ENCODE measurements at places on chromosomes 4 and X.
A peak's percentile ranks its signal among the peaks of the same experiment; 100 is the strongest.

DNA sequence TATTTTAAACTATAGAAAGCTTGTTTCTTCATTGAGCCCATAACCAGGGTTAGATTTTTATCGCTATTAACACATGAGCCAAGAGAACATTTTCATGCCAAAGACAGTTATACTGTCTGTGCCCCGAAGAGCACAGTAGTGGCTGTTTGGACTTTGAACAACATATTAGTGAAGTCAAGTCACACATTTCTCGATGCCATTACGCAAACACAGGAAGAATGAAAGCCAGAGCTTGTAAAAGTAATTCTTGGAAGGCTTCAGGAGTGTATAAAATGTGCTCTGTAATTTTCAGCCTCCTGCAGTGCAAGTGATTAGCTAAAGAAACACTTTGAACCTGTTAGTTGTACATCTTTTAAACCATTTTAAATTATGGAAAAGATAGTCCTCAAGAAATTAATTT is 590.7 kb upstream of the PITX2 start:
- no peaks in the 10 kb centered on the region for H3K4me1 ChIP-seq
- DNase-seq, result no peak
- no peak overlapping the region for H3K4me3 ChIP-seq
- no peaks in the 10 kb centered on the region for H3K27me3 ChIP-seq
- no peak overlapping the region for H3K27ac ChIP-seq
- H3K36me3 ChIP-seq, result no peaks in the 10 kb centered on the region

GRCh38 chr4:128338634-128339355 is 51.2 kb upstream of the PGRMC2 start:
- H3K27me3 ChIP-seq, result no peaks in the 10 kb centered on the region
- no peak for DNase-seq
- no peak overlapping the region for H3K27ac ChIP-seq
- H3K36me3 ChIP-seq, result no peaks in the 10 kb centered on the region
- H3K4me3 ChIP-seq, result no peak overlapping the region

DNA sequence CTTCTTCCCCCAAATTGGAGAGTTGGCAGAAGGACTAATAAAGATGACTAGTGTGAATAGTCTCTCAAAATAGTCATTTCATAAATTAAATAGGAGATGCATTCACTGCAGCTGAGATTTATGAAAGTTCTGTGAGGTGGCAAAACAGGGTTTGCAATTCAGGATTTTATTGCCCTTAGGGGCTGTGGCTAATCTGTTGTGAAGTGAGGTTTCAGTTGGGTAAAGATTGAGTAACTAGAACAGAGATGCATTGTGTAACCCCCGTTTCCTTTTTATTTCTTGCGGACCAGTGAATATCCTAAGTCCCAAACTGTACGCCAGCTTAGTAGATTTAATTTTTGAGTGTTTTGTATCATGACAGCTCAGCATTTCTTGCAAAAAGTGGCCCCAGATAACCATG is 16.2 kb upstream of the SCRG1 start:
- no peaks in the 10 kb centered on the region for H3K27me3 ChIP-seq
- H3K4me3 ChIP-seq, result no peak overlapping the region

GRCh38 chr4:77819404-77819842 is 255 bp upstream of the CNOT6L start:
- H3K27me3 ChIP-seq, result no peaks in the 10 kb centered on the region
- peak overlapping the region; percentile 80 for H3K4me3 ChIP-seq
- peak overlapping the region; percentile 99 for H3K27ac ChIP-seq
- peaks cover 37% of the 10 kb centered on the region for H3K4me1 ChIP-seq
- DNase-seq, result no peak

DNA sequence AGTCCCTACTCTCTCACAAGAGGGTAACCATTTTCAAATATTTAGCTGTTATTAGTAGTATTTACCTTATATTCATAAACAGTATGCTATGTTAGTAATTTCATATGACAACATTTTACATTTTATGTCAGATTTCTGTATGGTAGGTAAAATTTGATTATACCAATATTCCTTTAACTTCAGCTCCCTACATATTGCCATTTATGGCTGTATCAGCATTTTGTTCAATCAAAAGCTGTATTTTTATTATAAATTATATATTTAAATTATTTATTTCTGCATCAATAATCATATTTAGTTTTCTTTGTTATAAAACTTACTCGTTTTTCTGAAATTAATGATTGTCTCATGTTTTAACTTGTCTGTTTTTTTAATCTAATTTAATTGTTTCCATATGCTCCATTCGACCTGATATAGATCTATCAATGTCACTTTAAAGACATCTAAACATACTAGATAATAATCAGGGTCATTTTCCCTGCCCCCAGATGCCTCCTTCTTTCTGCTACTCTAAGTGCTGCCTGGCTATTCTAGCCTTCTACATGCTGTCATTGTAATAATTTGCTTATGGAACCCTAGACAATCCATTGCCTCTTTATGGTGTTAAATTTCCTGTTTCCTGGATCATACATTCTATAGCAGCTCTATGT is 1976.7 kb upstream of the ADGRL3 start:
- no peak for DNase-seq
- no peaks in the 10 kb centered on the region for H3K4me1 ChIP-seq
- no peaks in the 10 kb centered on the region for H3K36me3 ChIP-seq
- no peak overlapping the region for H3K27ac ChIP-seq
